ENCODE measurements at places on chromosomes 7 and 10.

DNA sequence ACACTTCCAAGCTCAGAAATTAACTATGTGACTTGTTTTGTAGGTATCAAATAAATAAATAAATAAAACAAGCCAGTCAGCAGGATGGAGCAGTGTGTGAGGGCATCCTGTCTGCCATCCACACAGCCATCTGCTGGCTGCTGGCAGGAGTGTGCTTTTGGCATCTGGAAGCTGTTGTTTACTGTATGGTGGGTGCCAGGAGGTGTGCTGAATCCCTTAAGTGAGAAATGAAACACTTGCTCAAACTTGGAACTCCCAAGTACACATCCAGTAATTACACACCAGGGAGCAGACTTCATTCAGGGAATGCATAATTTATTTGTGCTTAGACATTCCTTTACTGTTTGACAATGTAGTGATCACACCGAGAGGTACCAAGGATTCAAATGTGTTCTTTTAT is 16.9 kb upstream of the TAX1BP1 start:
- no peak for DNase-seq

DNA sequence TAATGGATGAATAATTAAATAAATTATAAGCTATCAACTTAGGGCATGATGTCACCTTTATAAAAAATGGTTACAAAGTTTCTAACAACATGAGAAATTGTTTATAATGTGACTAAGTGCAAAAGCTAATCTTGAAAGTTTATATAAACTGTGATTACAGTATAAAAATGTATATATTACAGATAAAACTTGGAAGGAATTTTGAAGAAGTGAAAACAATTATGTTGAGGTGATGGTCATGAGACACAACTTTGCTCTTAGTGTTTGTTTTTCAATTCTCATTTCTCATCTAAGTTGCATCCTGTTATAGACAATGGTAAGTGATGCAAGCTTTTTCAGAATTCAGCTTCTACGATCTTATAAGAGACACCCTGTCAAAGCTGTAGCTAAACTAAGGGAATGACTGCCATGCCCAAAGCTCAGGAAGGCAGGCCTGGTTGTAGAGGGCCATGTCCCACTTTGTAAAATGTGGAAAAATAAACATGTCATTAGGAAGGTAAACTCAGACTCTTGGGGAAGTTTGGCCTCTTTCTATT is 23.9 kb downstream of the MACC1 start:
- no peak for DNase-seq

DNA sequence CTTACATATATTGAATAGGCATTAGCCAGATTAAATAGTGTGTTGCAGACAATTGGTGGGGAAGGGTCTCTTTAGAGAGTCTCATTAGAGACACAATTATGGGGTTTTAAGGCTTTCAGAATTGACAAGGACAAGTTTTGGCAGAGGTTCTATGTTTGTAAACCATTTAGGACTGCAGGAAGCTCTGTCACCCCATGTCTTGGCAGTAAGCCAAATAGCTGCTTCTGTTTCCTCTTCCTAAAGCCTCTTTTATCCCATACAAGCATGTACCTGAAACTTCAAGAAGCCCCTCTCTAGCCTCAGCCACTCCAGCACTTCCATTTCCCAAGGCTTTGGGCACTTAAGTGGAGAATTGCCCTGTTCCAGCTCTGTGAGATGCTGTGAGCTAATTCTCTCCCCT is 21.8 kb upstream of the LRRC4 start:
- DNase-seq = no peak

GRCh38 chr10:88918191-88918905 is 34.2 kb downstream of the ACTA2 start:
- no peak for DNase-seq

DNA sequence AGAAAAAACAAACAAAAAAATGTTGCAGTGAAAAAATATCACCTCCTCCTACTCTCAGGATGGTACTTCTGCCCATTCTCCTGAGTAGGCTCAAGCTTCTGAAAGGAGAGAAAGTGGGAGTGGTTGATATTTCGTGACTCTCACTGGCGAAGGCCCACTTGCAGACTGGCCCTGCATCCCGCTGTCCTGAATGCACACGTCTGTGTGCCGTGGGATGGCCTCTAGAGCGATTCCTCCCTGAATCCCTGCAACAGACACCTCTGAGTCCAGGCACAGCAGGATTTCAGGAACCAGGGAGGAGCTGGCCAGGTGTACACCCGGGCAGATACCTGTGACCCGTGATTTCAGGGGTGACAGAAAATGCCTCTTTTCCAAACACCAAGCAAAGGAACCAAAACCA is 319.2 kb downstream of the DPP6 start:
- DNase-seq = no peak

Data from 8988T (cell line).